ENCODE measurements at places on chromosomes 1 and 21.

GRCh38 chr1:109151146-109151990 lies 37.5 kb downstream of the ELAPOR1 start:
- DNase-seq = no peak

- DNase-seq = no peak
Observed at GRCh38 chr1:157966031-157966537, 27.4 kb upstream of the KIRREL1 start.

- no peak for DNase-seq
Observed at GRCh38 chr1:83702356-83702755, 296.6 kb downstream of the TTLL7 start.

GRCh38 chr1:211647711-211648121 lies 27.7 kb downstream of the NEK2 start:
- no peak for DNase-seq

DNA sequence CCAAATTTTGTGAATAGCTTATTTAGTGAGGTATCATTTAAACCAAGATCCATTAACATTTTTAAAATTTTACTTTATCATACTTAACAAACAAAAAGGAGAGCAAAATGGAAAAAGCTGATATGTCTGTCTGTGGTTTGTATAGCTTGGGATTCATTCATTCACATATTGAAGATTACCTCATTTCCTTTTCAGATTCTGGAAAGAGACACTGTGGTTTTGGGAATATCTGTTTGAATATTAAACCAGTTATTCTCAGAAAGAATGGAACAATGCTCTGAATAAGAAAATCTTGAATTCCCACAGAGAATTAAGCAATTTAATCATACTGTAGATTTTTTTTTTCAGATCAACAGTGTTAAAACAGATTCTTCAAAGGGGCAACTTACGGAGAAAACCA lies 93.8 kb upstream of the PRDX6 start:
- no peak for DNase-seq

- no peak for DNase-seq
Observed at GRCh38 chr1:163168053-163168452, 34.7 kb downstream of the RGS5 start.

DNA sequence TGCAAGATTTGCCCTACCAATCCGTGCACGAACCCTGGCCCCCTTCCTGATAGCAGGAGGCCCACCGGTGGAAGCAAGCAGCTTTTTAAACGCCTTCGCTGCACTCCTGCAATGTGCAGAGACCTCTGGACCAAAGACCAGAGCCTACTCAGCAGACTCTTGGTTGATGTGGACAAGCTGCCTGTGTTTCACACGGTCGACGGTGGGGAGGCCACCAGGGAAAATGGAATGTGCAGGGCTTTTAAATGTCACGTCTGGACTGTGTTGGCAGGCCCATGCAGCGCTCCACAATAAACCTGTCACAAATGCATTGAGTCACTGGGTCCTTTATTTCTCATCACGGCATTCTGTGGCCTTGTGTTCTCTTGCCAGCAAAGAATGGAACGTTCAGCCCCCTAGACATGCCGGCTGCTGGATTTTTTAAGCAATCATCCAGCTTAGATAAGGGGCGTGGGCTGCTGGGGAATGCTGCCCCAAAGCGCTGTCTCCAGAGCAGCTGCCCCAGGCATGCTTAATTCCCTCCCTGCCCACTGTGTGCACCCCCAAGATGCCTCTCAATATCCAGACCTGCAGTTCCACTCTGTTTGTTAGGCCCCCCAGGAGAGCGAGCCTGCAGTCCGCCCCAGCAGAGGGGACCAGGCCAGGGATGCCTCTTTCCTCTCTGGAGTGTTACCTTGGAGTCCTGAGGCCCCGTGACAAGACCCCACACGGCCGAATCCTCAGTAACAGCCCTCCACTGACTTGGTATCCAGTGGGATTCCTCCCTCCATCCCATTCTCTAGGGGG lies 71.3 kb downstream of the ATP5PO start:
- no peak for DNase-seq

Measured in cardiac septum (tissue), 1 donor.